RPMI7951 (cell line): ENCODE measurements at places on chromosomes 16 and 17.
A peak's percentile ranks its signal among the peaks of the same experiment; 100 is the strongest.

DNA sequence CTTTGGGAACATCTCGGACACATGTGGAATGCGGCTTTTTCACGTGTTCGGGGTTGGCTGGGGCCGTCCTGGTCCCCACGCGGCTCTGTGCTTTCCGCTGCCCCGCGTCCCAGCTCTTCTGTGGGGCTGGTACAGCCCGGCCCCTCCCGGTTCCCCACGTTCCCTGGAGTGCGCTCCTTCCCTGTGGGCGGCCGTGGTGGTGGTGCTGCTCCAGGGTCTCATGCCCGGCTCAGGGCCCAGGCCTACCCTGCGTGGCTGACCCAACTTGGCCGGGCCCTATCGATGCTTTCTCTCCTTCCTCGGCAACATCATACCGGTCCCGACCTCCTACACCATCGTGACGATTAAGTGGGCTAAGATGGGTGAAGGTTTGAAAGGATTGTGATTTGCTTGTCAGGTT lies 3.3 kb downstream of the TELO2 start:
- no peak for DNase-seq

- peak; percentile 73 for DNase-seq
Observed at GRCh38 chr16:48318630-48319029, 66.6 kb downstream of the SIAH1 start.

DNA sequence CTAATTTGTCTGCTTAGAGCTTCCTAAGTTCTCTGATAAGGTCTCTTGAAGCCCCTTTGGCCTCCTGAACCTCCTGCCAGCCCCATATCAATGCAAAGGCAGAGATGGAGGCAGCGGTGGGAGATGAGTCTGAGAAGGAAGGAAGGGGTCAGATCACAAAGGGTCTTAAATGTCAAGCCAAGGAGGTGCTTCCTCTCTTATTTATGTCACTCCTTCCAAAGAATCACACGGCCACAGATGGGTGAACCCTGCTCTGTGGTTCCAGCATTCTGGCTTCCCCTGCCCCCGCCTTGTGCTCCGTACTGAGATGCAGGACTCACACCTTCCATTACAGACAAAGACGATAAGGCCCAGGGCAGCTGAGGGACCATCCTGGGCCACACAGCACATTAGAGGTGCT lies 96.3 kb downstream of the GSG1L start:
- DNase-seq = no peak

GRCh38 chr17:51957786-51958185 lies 200.7 kb downstream of the CA10 start:
- DNase-seq = no peak

GRCh38 chr17:4861052-4861451 lies 27.9 kb downstream of the MINK1 start:
- DNase-seq = no peak

- DNase-seq = no peak
Observed at GRCh38 chr17:30273373-30273772, 18.4 kb downstream of the BLMH start.

- no peak for DNase-seq
Observed at GRCh38 chr17:29461483-29462206, 71.5 kb downstream of the TAOK1 start.

DNA sequence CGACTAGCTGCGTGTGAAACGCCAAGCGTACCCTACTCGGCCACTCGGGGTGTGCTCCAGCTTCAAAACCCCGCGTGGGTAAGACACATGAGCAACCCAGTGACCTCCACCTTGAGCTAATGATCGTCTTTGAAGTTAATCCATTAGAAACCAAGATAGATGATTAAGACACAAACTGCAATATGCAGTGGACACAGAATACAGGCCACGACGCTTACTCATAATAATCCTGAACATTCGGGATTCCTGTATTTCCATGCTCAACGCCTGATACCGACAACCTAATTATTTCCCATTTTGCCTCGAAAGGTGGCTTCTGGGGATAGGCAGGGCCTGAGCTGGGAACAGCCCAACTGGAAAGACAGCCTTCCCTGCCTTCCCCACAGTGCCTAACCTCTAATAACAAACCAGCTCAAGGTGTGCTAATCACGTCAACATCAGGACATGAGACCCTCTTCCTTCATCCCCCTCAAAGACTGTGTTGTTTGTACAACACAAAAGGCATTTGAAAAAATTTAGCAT lies 504 bp upstream of the COPRS start:
- no peak for DNase-seq

GRCh38 chr17:43534909-43535308 lies 11.2 kb downstream of the ETV4 start:
- DNase-seq = peak; percentile 79

DNA sequence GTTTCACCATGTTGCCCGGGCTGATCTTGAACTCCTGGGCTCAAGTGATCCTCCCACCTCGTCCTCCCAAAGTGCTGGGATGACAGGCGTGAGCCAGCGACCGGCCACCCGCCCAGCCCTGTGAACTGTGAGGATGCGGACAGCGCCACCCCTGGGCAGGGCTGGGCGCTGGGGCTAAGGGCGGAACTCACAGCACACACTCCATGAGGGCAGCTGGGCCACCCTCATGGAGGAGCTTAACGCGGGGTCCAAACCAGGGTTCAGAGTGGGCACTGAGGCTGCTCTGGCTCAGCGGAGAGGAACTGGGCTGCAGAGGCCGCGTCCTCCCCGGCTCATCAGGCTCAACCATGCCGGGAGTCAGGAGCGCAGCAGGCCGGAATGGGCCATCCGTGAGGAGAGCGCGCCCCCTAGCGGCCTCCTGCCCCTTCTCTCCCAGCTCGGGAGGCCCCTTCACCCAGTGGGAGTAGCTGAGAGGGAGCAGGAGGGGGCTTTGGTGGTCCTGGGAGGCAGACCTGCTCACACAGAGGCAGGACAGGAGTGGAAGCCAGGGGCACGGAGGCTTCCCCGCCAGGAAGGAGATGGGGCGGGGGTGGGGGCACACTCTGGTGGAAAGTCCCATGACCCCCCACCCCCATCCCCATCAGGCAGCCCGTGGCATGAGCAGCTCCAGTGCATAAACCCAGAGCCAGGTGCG lies 13.8 kb downstream of the CORO7 start:
- peak; percentile 59 for DNase-seq

- DNase-seq = peak; percentile 89
Observed at GRCh38 chr17:57946798-57947358, 8.3 kb downstream of the CUEDC1 start.

GRCh38 chr16:75099738-75100602 lies 16.6 kb downstream of the LDHD start:
- peak; percentile 15 for DNase-seq
